ENCODE measurements at places on chromosomes 2 and 18.

DNA sequence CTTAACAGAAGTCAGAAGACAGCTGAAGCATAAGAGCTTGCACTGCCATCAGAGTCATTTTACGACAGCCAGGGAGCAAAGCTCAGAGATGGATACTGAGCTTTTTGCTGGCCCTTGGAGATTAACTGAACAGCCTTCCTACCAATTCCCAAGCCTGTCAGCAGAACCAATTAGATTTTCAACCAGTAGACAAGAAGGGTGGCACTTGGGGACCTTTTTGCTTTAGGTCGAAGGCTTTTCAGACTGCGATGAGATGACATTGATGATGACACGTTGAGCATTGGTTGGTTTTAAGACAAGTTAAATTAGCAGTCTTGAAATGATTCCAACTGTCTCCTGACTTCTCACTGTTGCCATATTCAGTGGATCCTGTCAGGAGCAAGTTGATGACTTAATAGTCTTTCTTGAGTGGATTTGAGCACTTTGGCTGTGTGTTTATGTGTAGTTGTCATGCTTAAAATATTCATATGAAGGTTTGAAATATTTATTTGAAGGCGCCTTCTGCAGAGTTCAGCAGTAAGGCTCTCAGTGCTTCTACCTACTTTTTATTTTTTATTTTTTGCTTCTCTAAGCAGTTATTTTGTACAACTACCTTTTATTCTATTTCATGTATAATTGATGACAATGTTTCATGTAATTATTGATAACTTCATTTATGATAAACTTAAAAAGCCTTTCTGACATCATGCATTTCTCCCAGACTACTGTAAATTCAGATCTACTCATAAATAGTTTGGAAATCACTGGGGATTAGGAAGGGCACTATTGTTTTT is 256.7 kb downstream of the CAMKMT start:
- DNase-seq: no peak

DNA sequence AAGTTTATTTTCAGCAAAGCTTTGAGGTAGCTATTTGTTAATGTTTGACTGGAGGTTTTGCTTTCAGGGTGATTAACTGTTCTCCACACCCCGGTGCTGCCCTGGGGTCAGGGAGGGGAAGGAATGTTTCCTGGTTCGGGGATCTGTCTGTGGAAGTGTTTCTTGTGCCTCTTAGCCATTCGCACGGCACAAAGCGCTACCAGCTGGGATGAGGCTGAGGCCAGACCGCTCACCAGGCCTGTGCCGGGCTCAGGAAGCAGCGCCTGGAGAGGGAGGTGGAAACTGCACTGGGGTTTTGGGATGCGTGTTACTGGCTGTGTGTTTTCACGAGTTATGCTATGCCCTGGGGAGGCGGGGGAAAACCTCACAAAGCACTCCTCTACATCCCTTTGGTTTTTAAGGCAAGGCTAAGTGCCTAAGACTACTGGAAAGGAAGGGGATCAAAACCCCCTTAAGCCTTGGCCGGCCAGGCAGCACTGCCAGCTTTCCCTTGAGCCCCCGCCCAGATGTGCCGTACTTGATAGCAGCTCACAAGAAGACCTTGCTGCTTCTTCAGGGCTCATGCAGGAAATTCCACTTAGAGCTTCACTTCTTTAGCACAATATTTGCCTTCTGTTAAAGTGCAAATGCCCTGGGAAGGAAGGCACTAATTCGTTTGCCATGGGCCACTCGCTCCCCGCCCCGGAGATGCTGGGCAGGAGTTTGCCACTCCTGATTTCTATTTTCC is 65.7 kb upstream of the CNGA3 start:
- peak; percentile 91 for DNase-seq

GRCh38 chr2:62458206-62458641 is 47.8 kb downstream of the TMEM17 start:
- DNase-seq: no peak

GRCh38 chr2:168210895-168211570 is 36.4 kb downstream of the STK39 start:
- peak; percentile 99 for DNase-seq

DNA sequence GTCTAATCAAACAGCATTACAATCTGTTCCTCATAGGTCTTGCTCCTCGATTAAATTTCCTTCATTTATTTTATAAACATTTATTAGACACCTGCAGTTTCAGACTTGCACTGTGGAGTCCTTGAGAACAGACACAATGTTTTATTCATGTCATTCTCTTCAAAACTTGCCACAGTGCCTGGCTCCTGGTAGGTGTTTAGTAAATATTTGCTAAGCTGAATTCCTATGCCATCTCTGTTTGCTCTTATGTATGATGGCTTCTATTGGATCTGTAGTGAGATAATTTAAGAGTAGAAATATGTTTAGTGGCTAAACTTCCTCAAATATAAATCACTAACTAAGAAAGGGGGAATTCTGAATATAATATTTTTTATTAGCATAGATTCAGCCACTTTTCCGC is 61.4 kb downstream of the LRATD1 start:
- no peak for DNase-seq

GRCh38 chr2:85892216-85892944 is 3.6 kb upstream of the ST3GAL5 start:
- no peak for DNase-seq

GRCh38 chr2:176239031-176239430 is 30.2 kb upstream of the MTX2 start:
- DNase-seq: no peak

DNA sequence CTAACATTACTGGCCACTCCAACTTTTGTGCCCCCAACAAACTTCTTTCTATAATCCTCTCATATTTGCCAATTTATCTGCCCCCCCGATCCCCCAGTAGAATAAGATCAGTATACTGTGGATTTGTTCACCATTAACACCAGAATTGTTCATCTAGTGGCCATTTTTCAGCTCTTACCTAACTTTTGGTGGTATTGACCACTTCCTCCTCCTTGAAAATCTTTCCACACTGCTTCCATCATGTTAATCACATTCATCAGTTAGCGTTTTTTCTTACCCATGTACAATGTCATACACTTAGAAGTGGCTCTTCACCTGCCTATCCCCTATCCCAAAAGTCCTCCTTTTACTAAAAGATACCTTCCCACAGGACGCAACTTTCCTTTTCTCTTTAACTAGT is 6.1 kb downstream of the IMPACT start:
- DNase-seq: no peak

DNA sequence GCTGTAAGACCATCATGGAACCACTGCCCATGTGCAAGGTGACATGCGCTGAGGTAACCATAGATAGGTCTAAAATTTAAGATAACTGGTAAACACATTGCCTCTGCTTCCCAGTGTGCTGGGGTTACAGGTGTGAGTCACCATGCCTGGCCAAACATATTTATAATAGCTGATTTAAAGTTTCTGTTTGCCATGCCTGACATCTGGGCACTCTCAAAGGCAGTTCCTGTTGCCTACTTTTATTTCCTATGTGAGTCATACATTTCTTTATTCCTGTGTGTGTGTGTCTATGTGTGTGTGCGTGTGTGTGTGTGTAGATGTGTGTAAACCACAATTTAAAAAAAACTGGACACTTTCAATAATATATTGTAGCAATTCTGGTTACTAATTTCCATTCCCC is 415.2 kb upstream of the NETO1 start:
- DNase-seq: peak; percentile 54

- peak; percentile 26 for DNase-seq
Observed at GRCh38 chr2:127826047-127826446, 15.1 kb upstream of the WDR33 start.

GRCh38 chr2:8414946-8415879 is 266.6 kb upstream of the ID2 start:
- no peak for DNase-seq

DNA sequence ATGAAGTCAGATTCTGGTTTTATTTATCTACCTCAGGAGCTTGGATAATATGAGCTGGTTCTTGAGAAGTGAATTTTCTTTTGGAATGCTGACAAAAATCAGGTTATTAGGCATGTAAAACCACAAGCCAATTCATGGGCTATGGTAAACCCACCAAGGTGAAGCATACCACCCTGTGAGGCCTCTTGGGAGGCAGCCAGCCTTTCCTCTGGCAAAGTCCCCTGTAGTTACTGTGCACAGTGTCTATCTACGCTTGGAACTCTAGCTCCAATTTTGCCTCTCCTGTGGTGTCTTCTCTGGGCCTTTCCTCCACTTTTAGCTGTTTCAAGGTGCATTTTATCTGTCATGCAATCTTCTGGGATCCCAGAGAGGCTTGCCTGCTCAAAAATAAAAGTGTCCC is 242.7 kb upstream of the ZSWIM2 start:
- DNase-seq: no peak

- no peak for DNase-seq
Observed at GRCh38 chr2:81692566-81692965, 1388.0 kb upstream of the LRRTM1 start.

All from kidney tubule cell (primary cell).